Activated T-helper 1 cell treated with anti-CD3 and anti-CD28 coated beads, Interleukin-2, amount 50 U/mL, for 16 hours (primary cell): ENCODE measurements at places on chromosomes 4 and X.

DNA sequence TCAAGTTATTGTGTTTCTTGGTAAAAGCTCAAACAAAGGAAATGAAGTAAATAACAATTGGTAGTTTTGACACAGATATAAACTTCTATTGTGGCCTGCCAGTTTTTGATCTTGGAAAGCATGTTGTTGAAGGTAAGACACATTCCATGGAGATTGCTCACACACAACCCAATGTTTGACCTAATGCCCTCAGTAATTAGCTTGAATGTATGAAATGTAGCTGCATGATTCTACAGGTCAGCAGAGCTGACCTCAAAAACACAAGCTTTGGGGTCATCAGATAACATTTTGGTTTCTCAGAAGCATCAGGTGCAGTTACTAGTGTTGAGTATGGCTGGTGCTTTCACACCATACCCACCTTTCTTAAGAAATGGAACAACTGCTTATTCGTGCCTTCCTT lies 16.5 kb downstream of the GPR173 start:
- no peak for DNase-seq

DNA sequence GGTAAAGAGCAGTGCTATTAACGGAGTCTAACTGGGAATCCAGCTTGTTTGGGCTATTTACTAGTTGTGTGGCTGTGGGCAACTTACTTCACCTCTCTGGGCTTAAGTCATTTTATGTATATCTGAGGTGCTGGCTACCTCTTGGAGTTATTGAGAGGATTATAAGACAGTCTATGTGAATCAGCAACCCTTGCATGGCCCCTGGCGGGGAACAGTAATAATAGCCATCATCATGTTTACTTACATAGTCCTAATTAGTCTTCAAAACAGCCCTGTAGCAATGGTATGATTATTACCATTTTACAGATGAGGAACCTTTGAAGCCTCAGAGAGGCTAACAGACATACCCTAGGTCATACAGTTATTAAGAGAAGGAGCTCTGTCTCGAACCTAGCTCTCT lies 1.5 kb downstream of the HPRT1 start:
- DNase-seq, result no peak

DNA sequence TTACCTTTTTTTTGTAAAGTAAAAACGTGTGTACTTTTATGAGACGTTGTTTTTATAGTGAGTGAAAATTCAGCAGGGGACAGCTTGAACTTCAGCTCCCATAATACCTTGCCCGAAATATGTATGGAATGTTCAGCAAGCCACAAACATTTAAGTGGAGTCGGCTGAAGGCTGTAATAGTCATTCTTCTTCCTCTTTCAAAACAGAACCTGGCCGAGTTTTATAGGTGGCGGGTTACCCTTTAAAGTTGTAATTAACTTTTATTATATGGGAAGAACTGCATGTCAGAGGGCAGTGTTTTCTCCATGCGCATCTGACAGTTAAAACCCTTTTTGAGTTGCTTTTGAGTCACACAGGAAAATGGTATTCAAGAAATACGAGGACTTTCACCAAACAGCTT lies 50.7 kb downstream of the CLDN34 start:
- no peak for DNase-seq

DNA sequence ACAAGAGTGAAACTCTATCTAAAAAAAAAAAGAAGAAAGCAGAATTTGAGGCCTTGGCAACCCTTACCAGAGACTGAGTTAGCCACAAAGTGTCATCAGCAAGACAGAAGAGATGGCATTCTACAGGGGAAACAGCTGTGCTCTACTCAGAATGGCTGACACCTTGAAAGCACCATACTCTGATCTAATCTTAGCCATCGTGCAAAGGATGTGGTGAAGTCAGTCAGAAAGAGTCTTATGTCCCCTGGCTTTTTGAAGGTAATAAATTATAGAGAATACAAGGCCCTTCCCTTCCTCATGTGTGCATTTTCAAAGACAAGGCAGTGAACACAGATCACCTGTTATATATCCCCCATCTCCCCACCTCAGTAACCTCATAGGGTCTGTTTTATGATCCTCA lies 13.2 kb downstream of the CLNK start:
- no peak for DNase-seq

DNA sequence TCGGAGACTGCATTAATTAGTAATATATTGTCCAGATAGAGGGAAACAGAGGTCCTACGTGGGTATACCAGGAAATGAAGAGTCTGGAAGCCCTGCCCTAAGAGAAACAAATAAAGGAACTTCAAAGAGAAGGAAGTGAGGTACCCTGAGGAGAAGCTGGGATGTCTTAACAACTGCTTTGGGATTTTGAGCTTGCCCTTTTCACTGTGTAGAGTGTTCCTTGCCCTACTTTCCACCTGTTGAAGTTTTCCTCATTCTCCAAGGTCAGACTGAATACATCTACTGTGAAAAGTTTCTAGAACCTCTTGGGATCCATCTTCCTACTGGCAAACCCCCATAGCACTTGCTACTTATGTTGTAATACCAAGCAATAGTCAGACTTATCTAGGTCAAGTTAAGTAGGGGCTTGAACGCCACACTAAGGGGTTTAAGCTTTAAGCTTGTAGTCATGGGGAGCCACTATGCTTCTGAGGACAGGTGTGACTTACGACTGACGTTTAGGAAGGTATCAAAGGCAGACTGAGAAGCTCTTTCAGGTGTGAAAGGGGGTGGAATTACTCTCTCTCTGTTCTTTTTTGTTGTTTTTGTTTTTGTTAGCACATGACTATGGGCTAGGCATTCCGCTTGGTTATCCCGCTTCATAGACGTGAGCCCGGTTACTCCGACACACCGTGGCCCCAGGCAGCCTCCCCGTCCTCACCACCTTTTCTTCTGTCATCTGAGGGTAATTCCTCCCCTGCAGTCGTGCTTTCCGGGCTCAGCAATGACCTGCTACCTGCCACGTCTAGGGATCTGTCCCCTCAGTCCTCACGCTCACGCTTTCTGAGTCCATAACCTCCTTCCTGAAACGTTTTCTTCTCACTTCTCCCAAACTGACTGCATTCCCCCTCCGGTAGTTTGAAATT lies 959 bp upstream of the REST start:
- no peak for DNase-seq

- DNase-seq, result no peak
These were observed 50.0 kb downstream of the COX18 start for GRCh38 chr4:73019462-73020047.

DNA sequence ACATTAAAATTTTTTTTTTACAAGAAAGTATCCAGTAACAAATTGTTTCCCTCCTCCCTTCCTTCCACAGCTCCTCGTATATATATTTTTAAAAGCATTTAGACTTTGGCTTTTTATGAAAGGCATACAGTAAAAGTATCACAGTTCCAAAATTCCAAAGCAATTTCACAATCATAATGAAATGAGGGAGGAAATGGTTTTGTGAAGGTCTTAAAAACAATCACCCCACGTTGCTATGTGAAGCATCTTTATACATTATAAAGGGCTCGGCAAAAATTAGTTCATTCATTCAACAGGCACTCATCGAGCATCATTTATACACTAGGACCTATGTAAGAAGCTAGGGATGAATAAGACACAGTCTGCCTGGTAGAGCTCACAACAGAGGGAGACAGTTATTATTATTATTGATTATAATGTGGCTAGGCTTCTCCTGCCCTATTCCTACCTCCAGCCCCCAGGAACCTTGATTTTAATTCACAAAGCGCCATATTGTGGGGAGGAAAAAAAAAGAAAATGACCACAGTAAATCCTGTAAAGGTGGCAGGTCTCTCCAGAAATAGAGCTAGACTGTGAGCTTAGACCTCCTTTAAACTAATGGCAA lies 239.9 kb downstream of the MAML3 start:
- no peak for DNase-seq

DNA sequence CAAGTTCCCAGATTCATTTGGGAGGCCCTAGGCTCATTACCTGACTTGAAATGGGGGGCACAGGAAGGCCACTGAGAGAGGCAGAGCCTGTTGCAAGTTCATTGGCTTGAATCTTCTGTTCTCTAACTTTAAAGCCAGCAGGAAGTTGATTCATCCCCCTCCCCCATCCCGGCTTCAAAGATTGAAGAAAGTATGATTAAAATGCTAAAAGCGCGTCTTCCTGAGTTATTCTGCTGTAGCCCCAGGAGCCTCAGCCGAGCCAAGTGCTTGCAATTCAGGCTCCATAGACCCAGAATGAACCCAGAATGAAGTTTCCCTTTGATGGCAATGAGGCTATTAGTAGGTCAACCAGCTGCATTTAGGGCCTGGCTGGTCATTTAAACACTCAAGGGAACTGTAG lies 14.7 kb downstream of the CHST7 start:
- no peak for DNase-seq

DNA sequence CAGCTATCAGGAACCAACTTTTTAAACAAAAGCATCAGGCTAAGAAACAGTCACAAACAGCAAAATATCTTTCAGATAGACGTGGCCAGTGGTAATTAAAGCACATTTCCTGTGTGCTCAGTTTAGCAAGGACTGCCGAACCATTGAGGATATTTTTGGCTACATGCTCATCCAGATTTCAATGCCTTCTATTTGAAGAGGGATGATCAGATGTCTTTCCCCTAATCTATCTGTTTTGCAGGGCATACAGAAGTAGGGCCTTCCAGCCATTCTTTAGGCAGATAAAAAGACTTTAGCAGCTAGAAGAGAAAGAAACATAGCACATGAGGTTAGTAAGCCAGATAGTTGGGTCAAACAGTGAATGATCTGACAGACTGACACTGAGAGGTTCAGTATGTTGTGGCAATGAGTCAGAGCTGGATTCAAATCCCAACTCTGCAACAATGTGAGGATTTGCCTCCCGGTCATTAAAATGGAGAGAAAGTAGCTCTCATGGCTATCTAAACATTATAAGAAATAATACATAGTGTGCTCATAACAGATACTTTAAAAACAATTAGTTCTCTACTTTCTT lies 100.0 kb upstream of the PRKG2 start:
- DNase-seq, result no peak

DNA sequence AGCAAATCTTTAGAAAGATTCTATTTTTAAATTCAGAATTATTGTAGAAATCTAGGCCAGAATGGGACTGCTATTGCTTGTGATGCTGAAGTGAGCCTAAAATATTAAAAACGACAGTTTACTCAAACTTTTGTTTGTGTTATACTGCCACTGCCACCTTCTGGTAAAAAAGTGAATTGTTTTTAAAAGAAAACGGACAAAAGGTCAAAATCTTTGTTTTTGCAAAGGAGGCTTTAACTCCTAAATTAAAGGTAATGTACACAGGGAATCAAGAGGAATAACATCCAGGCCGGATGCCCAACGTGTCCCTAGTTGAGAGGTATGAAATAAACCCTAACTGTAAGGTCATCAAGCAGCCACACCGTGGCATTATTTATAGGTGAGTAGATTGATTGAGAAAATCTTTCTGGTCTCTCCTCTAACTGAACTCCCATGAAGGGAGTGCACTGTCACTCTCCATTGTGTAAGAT lies 338.3 kb upstream of the GALNT7 start:
- DNase-seq, result no peak

- no peak for DNase-seq
These were observed 540.3 kb downstream of the TLL1 start for GRCh38 chr4:166413356-166413755.

DNA sequence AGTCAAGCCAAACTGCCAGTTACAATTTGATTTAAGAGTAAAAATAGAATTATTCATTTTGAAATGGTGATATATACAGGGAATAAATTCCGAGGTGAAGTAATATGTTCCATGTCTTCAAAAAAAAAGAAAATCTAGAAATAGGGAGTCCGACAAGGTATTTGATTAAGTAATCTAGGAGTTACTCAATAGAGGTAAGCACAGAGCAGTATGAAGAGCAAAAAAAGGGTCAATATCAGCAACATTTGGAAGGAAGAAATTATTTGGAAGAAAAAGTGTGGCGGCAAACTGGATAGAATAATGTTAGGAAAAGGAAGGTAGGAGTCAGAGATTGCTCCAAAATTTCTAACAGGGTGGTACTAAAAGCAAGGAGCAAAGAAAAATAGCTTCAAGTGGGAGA lies 113.7 kb upstream of the BMP3 start:
- DNase-seq, result no peak

- DNase-seq, result no peak
These were observed 13.9 kb downstream of the TMEM165 start for GRCh38 chr4:55409468-55410171.

DNA sequence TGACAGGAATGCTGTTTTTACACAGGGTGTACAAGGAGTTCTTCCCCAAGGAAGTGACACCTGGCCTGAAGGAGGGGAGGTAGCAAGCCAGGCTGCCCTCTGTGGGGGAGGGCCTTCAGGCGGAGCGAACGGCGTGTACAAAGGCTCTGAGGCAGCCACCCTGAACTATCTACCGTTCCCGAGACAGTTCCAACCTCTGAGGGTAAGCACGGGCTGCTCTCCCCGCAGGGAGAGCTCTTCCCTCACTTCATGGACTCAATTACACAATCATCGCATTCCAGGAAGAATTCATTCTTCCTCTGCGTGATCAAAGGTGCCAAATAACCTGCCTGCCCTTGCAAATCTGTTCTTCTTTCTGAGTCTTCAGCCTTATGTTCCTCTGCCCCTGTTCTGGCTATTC lies 4.8 kb downstream of the ELK1 start:
- DNase-seq, result no peak

GRCh38 chr4:92646826-92647225 lies 343.1 kb downstream of the GRID2 start:
- DNase-seq, result no peak

DNA sequence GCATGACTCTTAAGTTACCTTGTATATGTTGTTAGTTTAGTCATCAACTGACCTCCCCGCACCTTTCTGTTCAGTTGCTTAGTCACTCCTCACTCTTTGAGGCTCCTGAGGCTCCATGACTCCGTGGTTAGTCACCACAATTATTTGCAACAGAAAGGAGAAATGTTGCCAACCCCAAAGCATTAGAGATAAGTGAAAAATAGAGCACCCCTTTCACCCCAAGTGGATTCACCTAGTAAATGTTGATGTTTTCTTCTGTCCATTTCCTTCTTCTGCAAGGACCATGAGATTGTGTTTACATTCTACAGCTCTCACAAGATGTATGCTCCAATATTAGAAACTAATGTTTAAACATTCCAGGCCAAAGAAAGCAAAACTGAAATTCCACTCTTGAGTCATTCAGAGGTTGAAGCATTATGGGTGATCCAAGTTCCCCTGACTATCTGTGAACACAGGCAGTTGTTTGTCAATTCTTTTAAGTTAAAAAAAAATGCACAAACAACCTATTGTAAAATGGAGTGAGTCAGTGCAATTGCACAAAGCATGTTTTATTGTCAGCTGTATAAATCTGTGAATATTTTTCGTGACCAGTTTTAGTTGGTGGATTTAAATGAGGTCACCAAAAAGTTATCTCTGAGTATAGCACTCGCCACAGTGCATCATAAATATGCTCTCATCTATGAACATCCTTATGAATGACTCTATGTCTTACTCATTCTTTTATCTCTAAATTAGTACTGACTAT lies 552.4 kb upstream of the MAGEB2 start:
- no peak for DNase-seq

- DNase-seq, result no peak
These were observed 1.6 kb downstream of the CXCL8 start for GRCh38 chr4:73741750-73742489.
